Erythroblast (primary cell): ENCODE measurements at places on chromosomes 4 and X.
A peak's percentile ranks its signal among the peaks of the same experiment; 100 is the strongest.

GRCh38 chrX:78595901-78596502 is 63.1 kb downstream of the RTL3 start:
- DNase-seq: no peak

DNA sequence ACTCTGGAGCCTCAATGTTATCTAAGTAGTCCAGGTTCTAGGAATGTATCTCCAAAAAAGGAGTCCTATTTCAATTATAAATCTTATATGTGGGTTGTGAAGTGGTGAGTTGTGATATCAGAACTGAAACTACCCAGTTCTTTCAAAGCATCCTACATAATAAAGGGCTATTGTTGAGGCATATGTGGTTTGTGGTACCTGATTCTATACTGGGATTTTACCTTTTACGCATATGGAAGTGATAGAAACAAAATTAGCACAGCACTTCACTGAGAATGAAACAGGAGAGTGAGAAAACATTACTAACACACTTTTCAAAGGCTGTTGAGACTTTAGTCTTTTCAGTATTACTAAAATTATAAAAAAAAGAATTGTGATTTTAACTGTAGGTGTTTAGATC is 417.7 kb upstream of the GALNT7 start:
- DNase-seq: no peak

GRCh38 chr4:186134257-186134656 is 29.8 kb downstream of the FAM149A start:
- no peak for DNase-seq

GRCh38 chr4:89803036-89803435 is 33.9 kb downstream of the SNCA start:
- no peak for DNase-seq

GRCh38 chr4:153471698-153472093 is 5.5 kb downstream of the TMEM131L start:
- peak; percentile 46 for DNase-seq
